ENCODE measurements at places on chromosomes 3 and 15.

GRCh38 chr3:175956964-175957363, 1097.8 kb downstream of the NAALADL2 start:
- DNase-seq = no peak

DNA sequence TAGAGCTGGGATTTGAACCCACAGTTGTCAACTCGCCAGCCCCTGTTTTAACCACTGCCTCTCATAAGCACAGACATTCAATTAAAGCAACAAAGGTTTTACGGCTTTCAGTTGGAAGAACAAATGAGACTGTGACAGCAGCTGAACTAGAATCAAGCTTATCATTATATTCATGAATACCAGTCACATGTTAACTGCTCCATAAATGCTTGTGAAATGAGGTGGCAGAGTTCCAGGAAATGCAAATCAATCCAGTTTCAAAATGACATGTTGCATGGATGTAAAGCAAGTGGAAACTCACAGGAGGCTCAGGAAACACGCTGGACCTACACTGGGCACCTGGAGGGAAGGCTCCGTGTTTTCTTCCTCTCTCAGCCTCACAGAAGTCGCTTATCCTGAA, 3.9 kb downstream of the GP5 start:
- no peak for DNase-seq

GRCh38 chr15:87634361-87634760, 622.2 kb downstream of the NTRK3 start:
- no peak for DNase-seq

DNA sequence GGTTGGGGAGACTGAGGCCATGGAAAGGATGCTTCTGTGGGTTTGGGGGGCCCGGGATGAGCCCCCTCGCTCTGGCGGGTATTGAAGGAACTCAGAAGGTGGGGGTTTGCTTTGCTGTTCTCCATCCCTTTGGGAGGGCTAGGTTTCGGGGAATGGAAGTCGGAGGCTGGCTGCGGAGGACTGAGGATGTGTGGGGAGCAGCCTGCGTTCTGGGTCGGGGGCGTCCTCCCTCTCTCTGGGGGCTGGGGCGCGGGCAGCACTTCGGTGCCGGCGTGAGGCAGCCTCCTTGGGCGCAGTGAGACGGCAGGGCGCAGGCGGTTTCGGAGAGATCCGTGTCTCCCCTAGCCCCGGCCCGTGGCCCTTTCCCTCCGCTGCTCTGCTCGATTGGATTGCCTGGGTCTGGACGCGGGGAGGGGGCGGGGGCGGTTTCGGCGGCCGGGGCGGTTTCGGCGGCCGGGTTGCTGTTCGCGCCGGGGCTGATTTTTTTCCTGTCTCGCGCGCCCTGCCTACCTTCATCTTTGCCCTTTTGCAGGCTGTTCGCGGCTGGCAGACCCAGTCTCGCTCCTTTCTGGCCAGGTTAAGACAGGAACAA, 1.4 kb downstream of the PTPRG start:
- no peak for DNase-seq

- DNase-seq = no peak
These were observed 951.6 kb downstream of the TUSC7 start for GRCh38 chr3:117660941-117661817.

DNA sequence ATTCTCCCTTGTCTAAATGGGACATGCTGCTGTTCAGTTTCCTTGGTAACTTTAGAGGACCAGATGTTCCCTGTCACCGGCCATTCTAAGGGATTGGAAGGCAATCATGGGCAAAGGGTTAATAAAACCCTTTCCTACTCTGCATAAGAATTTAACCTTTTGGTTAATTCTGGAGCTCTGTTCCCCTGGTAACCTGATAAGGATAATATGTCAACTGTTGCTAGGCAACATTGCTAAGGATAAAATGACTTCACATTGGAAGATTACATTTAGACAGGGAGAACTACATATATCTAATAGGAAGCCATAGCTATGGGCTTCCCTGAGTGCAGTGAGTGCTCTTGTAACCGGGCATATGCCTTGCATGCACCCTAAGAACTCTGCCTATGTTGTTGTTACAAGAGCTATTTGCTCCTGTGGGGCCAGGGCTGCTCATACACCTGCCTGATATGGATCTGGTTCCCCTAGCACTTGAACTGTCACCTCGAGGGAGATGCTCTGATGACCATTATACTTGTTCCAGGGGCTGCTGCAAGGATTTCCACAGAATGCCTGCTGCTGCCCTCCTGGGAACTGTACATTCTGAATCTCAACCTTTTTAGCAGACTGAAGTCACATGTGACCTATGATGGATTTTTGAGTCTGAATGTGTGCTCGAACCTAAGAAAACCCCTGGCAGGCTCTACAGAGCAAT, 326.3 kb upstream of the PDZRN3 start:
- no peak for DNase-seq

DNA sequence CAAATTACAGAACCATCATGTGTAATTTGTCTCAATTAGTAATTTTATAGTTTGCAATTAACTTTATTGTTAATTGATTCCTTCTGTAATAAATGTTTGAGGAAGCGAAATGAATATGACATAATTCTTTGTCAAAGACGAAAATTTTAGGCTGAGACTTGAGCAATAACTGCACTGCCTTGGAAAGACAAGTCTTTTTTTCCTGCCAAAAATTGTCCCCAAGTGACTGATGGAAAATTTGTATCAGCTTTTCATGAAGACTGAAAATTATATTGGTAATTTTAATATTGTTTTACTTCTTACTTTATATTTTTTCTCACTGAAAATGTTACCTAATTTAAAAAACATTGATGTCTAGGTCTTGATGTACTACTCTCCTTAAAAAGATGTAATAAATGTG, 622.6 kb downstream of the NLGN1 start:
- no peak for DNase-seq

GRCh38 chr15:42992626-42993025, 72.0 kb upstream of the TTBK2 start:
- no peak for DNase-seq

All from HTR-8/SVneo (cell line).